Stimulated activated CD8-positive, alpha-beta memory T cell treated with anti-CD3 and anti-CD28 coated beads, Interleukin-4, amount 100 ng/mL, for 4 hours (primary cell): ENCODE measurements at places on chromosomes 6 and 20.

DNA sequence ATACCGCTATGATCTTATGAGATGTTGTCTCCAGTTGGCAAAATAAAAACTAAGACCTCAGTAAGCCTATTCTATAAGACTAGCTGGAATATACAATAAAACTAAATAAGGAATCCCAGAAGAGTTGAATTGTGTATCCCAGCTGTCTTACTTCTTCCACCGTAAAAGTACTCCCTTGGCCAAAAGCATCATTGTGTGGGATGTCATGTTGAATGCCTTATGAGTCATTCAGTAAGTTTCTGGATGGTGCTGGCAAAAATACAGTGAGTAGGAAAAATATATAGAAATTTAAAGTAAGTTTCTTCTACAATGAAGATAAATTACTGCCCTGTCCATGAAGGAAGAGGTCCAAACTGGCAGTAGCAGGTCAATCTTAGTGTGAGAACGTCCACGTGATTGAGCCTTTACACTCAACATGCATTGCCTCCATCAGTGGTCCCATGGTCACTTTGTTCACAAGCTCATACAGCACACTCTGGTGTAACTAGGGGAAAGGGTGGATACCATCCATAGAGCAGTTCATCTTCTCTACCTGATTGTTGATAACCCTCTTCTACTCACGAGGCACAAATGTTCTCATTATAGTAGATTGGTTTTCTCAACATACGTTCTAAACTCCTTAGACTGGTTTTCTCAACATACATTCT lies 13.7 kb upstream of the ZNF318 start:
- no peak for DNase-seq

DNA sequence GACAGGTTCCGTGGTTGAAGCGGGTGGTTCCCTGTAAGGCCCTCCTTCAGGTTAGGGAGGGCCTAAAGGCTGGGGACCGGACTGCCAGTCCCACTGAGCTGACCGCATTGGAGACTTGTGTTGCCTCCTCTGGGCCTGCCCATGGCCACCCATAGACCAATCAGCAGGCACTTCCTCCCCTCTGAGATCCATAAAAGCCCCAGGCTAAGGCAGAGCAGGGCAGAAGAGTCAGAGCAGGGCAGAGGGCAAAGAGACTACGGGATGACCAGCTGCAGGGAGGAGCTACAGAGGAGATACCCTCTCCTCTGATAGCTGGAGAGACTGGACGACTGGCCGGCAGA lies 537.4 kb downstream of the TENT5A start:
- no peak for DNase-seq

- no peak for DNase-seq
Measured at GRCh38 chr20:47411161-47411560, 54.7 kb upstream of the ZMYND8 start.

DNA sequence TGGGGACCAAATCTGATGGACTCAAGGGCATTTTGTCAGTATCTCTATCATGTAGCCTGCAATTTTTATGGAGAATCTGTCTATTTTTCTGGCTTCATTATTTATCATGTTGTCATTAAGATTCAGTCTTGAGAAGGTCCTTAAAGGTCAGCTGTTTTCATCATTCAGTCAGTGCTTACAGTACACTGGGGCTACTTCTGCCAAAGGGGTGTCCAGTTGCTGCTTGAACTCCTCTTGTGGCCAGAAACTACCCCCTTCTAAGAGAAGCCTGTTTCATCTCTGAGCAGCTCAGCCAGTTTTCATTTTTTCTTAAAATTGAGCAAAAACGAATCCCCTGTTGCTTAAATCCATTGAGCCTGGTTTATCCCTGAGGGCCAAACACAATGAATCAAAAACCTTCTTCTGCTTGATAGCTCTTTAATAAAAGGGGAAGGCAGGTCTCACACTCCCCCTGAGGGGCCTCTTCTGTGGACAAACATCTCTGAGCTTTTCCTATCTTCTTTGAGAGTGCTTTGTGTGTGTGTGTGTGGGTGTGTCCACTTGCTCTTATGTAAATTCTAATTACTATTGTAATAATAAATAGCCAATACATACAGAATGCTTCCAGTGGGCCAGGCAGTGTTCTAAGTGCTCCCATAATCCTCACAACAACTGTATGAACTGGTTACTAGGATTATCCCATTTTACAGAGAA lies 172.2 kb downstream of the PLCB1 start:
- no peak for DNase-seq

- no peak for DNase-seq
Measured at GRCh38 chr20:10094566-10095173, 59.9 kb downstream of the ANKEF1 start.

DNA sequence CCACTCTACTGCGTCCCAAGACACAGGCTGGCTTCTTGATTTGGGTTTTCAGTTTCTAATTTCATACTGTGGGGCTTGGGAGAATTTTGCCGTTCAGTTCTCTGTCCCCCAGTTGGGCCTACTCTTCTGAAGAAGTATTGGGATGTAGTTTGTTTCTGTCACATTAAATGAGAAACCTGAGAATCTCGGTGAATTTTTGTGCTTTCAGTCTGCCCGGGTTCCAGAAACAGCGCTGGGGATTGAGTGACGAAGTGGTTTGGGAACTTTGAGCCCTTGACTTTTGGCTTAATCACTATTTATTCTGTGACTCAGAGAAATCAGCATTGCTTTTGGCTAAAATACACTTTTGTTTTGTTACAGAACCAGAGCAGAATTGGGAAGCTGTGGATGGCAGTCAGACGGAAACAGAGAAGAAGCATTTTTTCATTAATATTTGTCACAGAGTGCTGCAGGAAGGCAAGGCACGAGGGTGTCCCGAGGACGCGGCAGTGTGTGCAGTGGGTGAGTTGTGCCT lies 74.0 kb downstream of the IGF2R start:
- no peak for DNase-seq

DNA sequence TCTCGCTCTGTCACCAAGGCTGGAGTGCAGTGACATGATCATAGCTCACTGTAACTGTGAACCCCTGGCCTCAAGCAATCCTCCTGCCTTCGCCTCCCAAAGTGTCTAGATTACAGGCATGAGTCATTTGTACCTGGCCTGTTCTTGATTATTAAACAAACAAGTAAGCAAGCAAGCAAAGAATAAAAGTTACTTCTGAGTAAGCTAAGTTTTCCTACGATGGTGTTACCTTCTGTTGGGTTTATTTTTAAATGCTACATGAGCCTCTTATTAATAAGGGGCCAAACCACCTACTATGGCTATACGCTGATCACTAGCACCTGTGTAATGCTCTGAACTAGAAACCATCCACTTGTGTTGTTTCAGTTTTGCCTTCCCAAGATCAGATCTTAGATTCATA lies 50.8 kb downstream of the IL22RA2 start:
- no peak for DNase-seq

DNA sequence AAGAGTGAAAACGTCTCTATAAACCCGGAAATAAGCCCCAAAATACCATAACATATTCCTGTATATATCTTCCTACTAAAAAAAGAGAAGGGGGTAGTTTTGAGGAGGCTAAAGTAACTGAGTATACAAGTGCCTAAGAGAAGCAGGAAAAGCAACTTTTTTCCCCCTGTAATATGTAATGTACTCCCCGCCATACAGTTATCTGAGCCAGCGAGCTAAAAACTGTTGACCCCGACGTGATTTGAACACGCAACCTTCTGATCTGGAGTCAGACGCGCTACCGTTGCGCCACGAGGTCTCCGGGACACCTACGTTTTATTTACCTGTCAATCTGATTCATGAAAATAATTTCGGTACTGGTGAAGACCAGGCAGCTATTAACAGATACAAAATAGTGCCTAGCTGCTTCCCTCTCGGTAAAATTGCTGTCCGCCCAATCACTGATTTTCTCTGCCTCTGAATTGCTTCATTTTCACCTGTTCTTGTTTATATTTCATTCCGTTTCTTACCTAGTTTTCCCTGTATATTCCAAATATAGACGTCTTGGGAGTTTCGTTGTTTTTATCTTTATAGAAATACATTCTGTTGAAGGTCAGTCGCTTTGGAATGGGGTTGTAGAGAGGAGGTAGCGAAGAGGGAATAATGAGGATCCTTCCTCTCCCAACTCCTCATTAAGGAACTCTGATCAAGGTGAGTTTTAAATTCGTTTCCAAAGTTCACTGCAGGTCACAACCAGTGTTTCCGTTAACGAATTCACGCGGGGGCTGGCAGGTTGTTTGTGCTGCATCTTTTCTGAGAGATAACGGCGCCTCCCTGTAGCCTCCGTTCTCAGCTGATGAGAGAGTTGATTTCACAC lies 33.6 kb upstream of the BTN3A2 start:
- DNase-seq, result peak; percentile 18

- DNase-seq, result no peak
Measured at GRCh38 chr6:75499640-75500039, 6.0 kb upstream of the FILIP1 start.

- DNase-seq, result no peak
Measured at GRCh38 chr20:5402903-5403531, 86.3 kb upstream of the PROKR2 start.

DNA sequence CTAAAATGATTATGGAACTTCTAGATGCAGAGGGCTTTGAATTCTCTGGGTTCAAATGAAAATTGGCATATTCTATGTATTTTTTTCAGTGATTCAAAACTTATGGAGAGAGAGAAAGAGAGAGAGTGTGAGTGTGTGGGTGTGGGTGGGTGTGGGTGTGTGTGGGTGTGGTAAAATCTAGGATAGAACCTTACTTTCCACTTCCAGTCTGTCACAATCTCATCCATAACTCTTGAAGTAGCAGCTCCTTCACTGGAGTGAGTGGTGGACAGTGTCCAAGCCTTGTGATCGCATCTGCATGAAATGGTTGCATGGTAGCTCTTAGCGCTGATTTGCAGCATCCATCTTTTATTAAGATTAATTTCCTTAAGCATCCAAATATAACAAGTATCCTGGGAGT lies 37.7 kb downstream of the ADGB start:
- no peak for DNase-seq

- no peak for DNase-seq
Measured at GRCh38 chr20:25437153-25437581, 29.7 kb downstream of the GINS1 start.

GRCh38 chr6:165186041-165186440 lies 123.4 kb downstream of the C6orf118 start:
- no peak for DNase-seq

GRCh38 chr6:40671694-40672050 lies 84.5 kb upstream of the LRFN2 start:
- DNase-seq, result no peak

DNA sequence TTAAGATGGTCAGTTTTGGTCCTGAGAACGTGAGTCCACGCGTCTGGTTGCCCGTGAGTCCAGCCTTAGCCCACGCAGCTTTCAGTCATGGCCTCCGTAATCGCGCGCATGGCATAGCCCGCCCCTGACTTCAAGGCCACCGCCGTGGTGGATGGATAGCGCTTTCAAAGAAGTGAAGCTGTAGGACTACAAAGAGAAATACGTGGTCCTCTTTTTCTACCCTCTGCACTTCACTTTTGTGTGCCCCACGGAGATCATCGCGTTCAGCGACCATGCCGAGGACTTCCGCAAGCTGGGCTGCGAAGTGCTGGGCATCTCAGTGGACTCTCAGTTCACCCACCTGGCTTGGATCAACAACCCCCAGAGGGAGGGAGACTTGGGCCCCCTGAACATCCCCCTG lies 142.0 kb upstream of the MCHR2 start:
- DNase-seq, result no peak

GRCh38 chr6:13523826-13524622 lies 36.6 kb upstream of the GFOD1 start:
- no peak for DNase-seq

- no peak for DNase-seq
Measured at GRCh38 chr6:13935190-13935880, 10.6 kb downstream of the RNF182 start.

DNA sequence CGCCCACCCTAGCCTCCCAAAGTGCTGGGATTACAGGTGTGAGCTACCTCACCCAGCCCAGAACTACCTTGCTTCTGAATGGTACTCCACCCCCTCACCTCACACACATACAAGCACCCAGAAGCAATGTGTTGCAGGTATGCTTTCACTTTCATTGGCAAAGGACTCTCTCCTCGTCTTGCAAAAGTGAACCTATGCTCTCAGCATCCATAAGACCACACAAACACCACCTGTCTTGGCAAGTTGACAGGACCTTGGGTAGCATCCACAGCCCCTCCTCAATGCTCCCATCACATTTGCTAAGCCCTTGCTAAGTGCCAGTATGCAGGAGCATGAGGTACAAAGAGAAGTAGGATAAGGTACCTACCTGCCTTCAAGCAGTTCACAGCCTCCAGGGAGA lies 3.7 kb downstream of the KIF13A start:
- no peak for DNase-seq

DNA sequence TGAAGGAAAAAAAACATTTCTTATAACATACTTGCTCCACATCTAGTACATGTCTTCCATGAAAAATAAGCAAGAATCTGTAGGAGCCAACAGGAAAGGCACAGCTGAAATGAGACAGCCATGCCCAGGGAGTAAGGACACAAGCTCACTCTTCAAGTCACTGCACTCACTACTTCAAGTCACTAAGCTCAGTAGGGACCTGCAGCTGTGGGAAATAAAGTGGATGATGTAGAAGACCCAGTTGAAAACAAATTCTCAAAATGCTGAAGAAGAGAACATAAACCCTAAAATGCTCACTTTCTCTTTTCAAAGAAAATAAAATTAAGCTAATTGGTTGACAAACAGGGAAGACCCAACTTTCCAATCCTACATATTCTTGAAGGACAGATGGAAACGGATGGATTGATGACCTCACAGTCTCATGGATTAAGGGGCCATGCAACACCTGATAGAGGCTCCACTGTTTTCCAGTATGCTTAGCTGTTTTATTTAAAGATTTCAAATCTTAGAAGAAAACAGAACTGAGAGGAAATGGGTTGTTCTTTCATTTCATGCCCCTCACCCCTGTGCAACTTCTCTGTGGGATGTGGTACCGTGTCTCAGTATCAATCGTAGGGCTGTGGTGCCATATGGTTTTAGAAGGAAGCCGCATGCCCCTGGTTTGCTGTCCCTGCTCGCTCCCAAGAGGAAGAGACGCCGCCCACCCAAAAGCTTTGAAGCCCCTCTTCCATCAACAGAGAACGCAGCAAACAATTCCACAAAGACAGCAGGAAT lies 133.3 kb downstream of the WDR27 start:
- no peak for DNase-seq

GRCh38 chr6:157150076-157150475 lies 173.2 kb downstream of the TMEM242 start:
- DNase-seq, result no peak

DNA sequence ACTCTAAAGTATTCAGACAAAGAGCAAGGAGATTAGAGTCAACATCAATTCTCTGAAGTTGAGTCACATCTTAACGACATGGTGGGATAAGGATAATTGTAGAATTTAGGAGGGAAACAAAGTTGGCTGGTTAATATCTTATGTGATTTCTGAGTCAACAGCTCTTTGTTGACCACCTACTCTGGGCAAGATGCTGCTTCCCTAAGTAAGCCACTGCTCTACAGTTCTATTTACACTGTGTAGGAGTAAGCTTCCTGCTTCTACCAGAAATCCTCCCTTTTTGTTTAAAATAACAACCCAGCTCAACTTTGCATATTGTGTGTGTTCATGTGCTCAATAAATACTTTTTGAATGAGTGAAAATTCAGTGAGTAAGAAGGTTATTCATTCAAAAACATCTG lies 3.1 kb downstream of the HS3ST5 start:
- no peak for DNase-seq
